ENCODE measurements at places on chromosomes 7 and 10.

- no peak for DNase-seq
Measured at GRCh38 chr10:103064956-103065355, 128.1 kb downstream of the NT5C2 start.

GRCh38 chr7:99579956-99580777 lies 17.9 kb upstream of the TMEM225B start:
- DNase-seq = peak; percentile 66

GRCh38 chr10:75876710-75877109 lies 445.3 kb downstream of the LRMDA start:
- no peak for DNase-seq

GRCh38 chr7:13581097-13581496 lies 408.4 kb downstream of the ETV1 start:
- DNase-seq = no peak

GRCh38 chr10:89670926-89671325 lies 25.9 kb upstream of the PANK1 start:
- DNase-seq = no peak

- DNase-seq = no peak
Measured at GRCh38 chr10:91124016-91124415, 96.4 kb upstream of the PCGF5 start.

- no peak for DNase-seq
Measured at GRCh38 chr7:89001306-89001705, 205.8 kb upstream of the TEX47 start.

Data from activated CD4-positive, alpha-beta T cell treated with anti-CD3 and anti-CD28 coated beads for 4 hours (primary cell).